ENCODE measurements at places on chromosomes 3 and 15. TPM values are rescaled to one million over a fixed set of nuclear protein-coding genes. Genes with fewer than 3 reads are reported as not detected.

Gene GOLGA6L7
- not detected for polyA plus RNA-seq

Gene NUDT16
- 13.2 TPM for polyA plus RNA-seq

Gene STAG1
- polyA plus RNA-seq, result 5.0 TPM

Gene CRYGS
- polyA plus RNA-seq, result 5.0 TPM

Gene GRK7
- not detected for polyA plus RNA-seq

Gene TRIM42
- not detected for polyA plus RNA-seq

Gene NOX5
- polyA plus RNA-seq, result 0.08 TPM

Gene STAB1
- 413 TPM for polyA plus RNA-seq

Gene SEMA3G
- polyA plus RNA-seq, result 34.0 TPM

Gene ACTR8
- polyA plus RNA-seq, result 12.1 TPM

Gene SPINT1
- polyA plus RNA-seq, result 4.1 TPM

Gene SLC35A5
- 27.7 TPM for polyA plus RNA-seq

Gene PRSS50
- polyA plus RNA-seq, result not detected

Gene ST3GAL6
- 13.2 TPM for polyA plus RNA-seq

Gene GOLGA8H
- polyA plus RNA-seq, result 0.39 TPM

Gene SETD2
- 13.7 TPM for polyA plus RNA-seq

Gene FYCO1
- 11.1 TPM for polyA plus RNA-seq

Gene SCN5A
- 2.7 TPM for polyA plus RNA-seq

Gene CMTM7
- polyA plus RNA-seq, result 102 TPM

Gene TTLL13
- 0.04 TPM for polyA plus RNA-seq

Gene ENTPD3
- 0.03 TPM for polyA plus RNA-seq

Gene C3orf20
- not detected for polyA plus RNA-seq

Gene PEX5L
- not detected for polyA plus RNA-seq

Gene LTF
- not detected for polyA plus RNA-seq

Gene NRG4
- not detected for polyA plus RNA-seq

Gene VGLL3
- 12.0 TPM for polyA plus RNA-seq

Gene SUMF1
- polyA plus RNA-seq, result 52.2 TPM

Gene DISP2
- 0.10 TPM for polyA plus RNA-seq

Gene CRABP1
- not detected for polyA plus RNA-seq

Gene DNAH1
- polyA plus RNA-seq, result 6.0 TPM

Gene CAPN3
- polyA plus RNA-seq, result 3.9 TPM

Gene ARRDC4
- 1.2 TPM for polyA plus RNA-seq

Gene EIF2A
- 55.3 TPM for polyA plus RNA-seq

Gene GPR149
- polyA plus RNA-seq, result not detected

Gene COLQ
- 2.0 TPM for polyA plus RNA-seq

Gene CGNL1
- 6.9 TPM for polyA plus RNA-seq

Gene GPR160
- polyA plus RNA-seq, result 0.35 TPM

Gene OR5K3
- not detected for polyA plus RNA-seq

Gene RETNLB
- not detected for polyA plus RNA-seq

Gene CCNDBP1
- 74.4 TPM for polyA plus RNA-seq

Gene CHL1
- polyA plus RNA-seq, result not detected

Gene FBXL22
- polyA plus RNA-seq, result 0.13 TPM

Gene GOLGA8S
- polyA plus RNA-seq, result 0.04 TPM

Gene TEX9
- polyA plus RNA-seq, result 0.33 TPM

Gene COL6A6
- not detected for polyA plus RNA-seq

Gene ECE2
- not detected for polyA plus RNA-seq

Gene RLBP1
- polyA plus RNA-seq, result not detected

Gene PCSK6
- 0.33 TPM for polyA plus RNA-seq

Gene ARHGEF3
- 6.7 TPM for polyA plus RNA-seq

Gene BCL2A1
- polyA plus RNA-seq, result not detected

Gene CCDC9B
- polyA plus RNA-seq, result 7.6 TPM

Gene DIS3L
- polyA plus RNA-seq, result 5.1 TPM

Gene ANO10
- polyA plus RNA-seq, result 28.7 TPM

Gene TGM4
- 0.11 TPM for polyA plus RNA-seq

Gene HACD3
- polyA plus RNA-seq, result 37.9 TPM

Gene DNAH12
- 0.10 TPM for polyA plus RNA-seq

Gene VIPR1
- 5.2 TPM for polyA plus RNA-seq

Gene CLDN16
- not detected for polyA plus RNA-seq

Gene SAMD7
- not detected for polyA plus RNA-seq

Gene ZNF502
- 1.0 TPM for polyA plus RNA-seq

Measured in endothelial cell of umbilical vein (primary cell).